ENCODE measurements at places on chromosomes 5 and 9.

DNA sequence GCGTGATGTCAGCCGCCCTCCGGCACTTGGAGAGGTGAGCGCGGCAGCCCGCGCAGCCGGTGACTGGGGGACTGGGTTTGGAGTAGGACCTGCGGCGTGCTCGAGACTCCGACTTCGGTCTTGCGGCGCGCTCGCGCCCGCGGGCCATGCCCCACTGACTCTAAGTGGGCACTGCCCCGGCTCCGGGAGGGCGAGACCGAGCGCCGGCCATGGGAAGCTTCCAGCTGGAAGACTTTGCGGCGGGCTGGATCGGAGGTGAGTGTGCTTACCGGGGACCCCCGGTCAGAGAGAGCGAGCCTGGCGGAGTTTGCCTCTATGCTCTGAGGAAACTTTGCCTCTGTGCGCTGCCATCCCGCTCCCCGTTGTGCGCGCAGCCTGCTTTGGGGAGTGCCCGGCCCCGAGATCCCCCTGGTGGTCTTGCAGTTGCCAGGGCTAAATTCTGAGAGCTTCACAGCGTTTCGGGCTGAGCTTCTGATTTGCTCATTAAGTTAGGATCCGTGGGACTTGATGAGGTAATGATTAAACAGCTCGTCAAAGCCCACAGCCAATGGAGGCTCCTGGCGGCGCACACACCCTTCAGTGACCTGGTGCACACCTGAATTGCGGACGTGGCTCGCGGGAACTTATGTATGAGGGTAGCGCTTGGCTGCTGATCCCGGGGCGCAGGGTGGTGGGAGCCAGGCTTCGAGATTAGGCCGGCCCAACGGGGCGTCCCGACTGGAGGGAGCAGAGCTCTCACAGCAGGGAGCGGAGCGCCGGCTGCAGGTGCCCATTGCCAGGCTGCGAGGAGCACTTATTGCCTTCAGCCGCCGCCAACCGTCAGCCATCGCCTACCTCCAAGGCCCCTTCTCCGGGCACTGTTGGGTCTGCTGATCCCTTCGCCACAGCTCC, at the start of gene SLC25A48:
Gene SLC25A48 (plus strand): TSS at position 25 of the 891 bp plus-strand sequence. CDS start 185 bp downstream, at position 210.
- DNase-seq = no peak

- DNase-seq = no peak
Measured at GRCh38 chr9:133129001-133129795, 8.2 kb upstream of the RALGDS start.

- DNase-seq = no peak
Measured at GRCh38 chr5:7331131-7331530, 64.8 kb upstream of the ADCY2 start.

DNA sequence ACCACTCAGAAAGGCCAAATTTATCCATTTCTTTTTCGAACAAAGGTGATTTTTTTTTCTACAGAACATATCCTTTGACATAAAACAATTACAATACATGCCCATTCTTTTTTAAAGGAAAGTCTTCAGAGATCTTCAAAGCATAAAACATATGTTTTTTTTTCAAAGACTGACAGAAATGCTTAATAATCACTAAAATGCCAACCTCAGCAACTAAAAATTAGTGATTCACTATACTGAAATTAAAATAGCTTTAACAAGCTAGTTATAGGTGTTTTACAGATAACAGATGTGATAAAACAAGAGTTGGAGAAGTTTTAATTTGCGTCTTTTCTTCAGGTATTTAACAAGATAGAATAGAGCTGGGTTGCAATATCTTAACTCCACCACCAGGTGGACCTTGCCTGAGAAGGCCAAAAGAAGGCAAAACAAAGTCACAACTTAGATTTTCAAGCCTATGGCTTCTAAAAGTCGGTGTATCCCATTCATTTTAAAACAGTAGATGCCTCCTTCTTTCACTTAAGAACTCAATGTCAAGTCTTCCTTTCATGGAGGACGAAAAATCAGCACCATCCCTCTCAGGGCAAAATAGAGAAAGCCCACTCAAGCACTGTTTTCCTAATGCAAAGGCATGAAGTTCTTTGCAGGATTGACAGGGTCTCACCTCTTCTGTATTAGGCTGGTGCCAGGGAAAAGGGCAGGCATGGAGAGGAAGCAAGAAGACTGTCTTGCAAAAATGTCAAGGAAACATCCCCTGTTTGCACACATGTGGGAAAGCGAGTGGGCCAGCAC, 31.1 kb upstream of the CPLX2 start:
- peak; percentile 13 for DNase-seq

DNA sequence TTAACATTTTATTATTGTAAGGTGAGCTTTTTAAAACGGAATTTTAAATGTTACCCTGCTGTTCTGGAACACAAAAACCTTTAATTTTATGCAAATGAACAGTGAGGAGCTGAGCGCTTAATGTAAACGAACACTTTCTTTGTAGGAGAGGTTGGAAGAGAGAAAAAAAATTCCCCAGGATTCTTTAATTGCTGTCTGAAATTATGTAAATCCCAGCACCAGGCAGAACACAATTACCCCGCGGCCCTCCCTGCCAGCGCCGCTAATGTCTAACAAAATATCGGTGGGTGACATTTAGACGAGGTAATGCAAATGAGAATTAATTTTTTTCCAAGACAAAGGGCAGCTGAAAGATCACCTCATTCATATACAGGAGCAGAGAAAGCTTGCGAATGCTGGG, 143.4 kb upstream of the MVB12B start:
- no peak for DNase-seq

- no peak for DNase-seq
Measured at GRCh38 chr5:168109441-168109840, 182.0 kb upstream of the WWC1 start.

- DNase-seq = no peak
Measured at GRCh38 chr5:112125903-112126302, 293.2 kb downstream of the EPB41L4A start.

- DNase-seq = peak; percentile 18
Measured at GRCh38 chr5:179343021-179343718, 2.1 kb downstream of the ADAMTS2 start.

GRCh38 chr9:79346350-79347020, 225.3 kb upstream of the TLE4 start:
- no peak for DNase-seq

DNA sequence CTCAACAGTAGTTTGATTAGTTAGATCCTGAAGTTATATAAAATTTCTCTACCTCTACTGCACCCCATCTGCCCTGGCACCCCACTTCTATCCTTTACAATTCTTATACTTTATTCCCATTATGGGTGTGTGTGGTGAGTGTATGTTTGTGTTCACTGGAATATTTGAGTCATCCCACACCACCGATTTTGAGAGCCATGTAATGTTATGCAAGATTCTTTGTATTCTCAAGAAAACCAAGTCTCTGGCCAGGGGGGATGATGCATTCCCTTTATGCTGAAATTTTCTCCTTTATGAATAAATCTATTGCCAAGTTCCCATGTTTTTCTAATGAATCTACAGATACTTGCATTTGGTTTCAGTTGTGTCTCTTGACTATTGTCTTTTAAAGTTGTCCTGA, 266.8 kb downstream of the ARHGEF28 start:
- peak; percentile 69 for DNase-seq

All from mesenchymal stem cell (in vitro differentiated cells and primary cell).